ENCODE measurements at places on chromosomes 5 and 9.
A peak's percentile ranks its signal among the peaks of the same experiment; 100 is the strongest.

DNA sequence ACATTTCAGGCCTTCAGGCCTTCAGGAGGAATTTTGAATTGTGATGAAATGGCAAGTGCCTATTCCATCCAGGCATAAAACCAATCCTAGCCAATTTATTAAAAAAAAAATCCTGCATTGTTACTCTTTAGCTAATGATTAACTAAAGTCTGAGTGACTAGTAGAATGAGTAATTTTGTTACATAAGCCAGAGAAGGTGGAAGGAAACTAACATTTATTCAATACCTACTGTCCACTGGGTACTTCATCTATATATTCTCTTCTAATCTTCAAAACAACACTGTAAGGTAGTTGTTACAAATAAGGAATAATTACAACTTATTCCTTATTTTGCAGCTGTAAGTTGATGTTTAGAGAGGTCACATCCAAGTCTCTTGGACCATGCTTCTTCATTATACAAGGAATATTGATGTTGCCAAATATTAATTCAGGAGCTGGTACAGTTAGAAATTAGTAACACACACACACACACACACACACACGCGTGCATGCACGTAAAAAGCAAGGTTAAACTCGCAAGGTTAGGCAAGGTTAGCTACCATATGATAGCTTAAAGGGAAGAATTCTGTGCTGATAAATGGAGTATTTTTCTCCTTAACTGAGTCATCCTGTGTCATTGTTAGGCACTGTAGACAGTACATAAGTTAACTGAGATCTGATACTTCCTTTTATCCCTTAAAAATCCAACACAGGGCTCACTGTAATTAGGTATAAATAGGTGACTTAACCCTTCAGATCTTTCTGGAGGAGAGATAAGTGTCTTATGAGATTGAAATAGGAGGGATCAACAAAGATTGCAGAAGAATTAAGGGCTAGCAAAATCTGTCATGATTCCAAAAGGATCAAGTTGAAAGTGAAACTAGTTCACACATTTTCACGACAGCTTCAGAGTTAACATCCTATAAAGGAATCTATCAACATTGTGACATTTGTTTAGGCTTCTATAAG, 596.9 kb downstream of the PDE4D start:
- no peak for DNase-seq

DNA sequence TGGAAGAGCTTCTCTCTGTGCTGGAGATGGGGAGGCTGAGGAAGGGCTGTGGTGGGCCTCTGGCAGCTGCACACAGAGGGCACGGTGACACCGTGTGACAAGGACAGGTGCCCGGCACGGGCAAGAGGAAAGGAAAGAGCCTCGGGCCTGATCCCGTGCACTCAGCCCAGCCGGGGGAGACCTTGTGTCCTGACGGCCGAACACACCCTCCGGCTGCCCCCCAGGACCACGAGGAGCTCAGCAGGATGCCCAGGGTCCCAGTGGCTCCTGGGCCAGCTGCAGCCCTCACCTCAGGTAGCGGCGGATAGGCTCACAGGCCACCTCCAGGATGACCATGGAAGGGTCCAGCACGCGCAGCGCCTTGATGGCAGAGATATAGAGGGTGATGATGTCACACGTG, 5.5 kb downstream of the ANAPC2 start:
- DNase-seq: no peak

DNA sequence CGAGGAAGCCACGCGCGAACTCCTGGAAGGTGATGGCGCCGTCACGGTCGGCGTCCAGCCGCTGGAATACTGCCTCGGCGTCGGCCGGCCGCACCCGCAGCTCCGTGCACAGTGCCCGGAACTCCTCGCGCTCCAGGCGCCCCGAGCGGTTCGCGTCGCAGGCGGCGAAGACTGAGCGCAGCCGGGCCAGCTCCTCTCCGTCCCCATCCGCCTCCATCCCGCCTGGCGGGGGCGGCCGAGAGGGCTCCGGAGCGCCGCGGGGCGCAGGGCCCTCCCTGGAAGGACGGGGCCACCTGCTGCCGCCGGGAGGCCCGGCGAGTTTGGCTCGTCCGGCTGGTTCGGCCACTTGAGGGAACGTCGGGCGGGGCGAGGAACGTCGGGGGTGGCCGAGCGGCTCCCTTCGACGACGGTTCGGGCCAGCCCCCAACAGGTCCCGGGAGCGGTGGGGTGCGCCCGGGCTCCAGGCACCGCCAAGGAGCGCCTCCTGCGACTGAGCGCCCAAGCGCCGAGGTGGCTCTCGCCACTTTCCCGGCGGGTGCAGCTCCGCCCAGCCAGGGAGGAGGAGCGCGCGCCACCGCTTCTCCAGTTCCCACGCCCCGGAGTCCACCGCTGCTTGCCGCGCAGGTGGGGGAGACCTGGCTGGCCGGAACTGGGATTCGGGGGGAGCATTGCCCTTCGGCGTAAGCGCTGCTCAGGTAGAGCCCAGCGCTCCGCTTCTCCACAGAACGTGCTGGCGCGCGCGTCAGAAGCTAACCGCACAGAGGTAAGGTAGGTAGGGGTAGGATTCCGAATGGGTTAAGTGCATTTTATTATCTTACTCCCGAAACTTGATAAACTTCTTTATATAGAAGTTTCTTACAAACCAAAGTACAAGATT, at the start of gene RASEF:
RASEF (minus strand) TSS at position 492 of the 877 bp plus-strand sequence; CDS start at position 217, 275 bp downstream.
- no peak for DNase-seq

DNA sequence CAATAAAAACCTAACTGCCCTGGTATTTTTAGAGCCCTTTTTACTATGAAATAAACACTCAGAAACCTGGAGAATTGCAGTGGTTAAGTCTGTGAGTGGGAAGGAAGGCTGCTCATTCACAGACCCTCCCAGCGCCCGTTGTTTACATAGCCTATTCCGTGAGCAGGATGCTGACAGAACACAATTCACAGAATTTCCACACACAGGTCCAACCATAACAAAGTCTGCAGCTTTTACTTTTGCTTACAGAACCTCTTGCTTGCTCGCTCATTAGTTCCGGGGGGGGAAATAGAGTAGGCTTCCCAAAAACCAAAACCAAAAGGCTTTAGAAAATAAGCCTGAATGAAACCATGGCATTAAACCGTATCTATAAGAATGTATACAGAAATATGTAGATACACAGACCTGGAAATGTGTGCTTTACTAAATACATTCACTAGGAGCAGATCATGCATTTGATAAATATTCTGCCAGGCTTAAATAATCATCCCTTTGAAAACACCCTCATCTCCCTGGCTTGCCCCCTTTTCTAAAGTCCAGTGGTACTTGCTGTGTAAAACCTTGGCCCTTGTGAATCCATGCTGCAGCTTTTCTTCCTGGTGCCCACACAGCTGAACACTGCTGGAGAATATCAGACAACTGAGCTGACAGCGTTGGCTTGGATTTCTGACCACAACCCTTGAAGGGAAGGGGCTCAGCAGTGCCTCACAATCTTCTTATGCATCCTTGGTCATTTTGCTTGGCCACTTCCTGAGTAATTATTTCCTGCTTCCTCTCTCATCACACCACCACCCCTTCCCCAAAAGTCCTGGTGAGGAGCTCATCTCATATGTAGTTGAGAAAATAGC, 128.0 kb downstream of the FANCC start:
- DNase-seq: no peak

GRCh38 chr9:130112538-130113151, 58.9 kb downstream of the GPR107 start:
- DNase-seq: no peak

DNA sequence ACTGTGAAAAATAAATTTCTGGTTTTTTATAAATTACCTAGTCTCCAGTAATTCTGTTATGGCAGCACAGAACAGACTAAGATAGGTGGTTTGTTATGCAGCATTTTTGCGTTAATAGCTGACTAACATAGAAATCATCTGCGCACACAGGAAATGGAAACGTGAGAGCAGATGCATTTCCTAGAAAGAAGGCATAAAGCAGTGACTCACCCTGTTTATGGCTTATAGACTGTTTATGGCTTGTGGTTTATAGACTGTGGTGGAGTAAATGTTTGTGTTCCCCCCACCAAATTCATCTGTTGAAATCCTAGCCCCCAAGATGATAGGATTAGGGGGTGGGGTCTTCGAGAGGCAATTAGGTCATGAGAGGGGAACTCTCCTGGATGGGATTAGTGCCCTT, 18.3 kb upstream of the OSMR start:
- DNase-seq: no peak

DNA sequence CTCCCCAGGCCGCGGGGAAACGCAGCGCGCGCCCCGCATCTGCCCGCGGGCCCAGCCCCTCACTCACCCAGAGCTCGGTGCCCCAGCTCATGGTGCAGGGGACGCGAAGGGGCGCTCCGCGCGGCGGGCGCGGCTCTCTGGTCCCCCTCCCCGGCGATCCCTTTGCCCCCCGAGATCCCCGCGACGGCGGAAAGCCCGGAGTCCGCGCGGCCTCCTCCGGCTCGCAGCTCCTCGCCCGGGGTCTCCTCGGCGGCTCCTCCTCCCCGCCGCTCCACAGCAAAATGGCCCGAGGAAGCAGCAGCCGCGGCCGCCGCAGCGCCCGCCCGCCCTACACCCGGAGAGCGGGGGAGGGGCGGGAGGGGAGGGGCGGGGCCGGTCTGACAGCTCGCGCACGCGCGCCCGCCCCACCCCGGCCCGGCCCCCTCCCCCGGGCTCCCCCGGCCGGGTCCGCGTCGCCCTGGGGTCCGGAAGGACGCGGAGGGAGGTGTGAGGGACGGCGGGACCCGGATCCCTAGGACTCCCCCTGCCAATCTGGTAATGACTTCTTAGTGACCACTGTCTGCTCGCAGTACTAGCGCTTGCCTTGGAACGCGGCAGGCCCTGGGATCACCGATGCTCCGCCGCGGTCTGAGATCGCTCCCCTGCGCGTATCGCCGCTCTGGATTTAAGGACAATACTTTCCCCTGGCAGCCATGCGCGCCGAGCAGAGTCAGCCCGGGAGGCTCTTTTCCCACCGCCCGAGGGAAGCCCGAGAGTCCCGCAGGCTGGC, at the start of gene FNBP1:
FNBP1 (minus strand) TSS at position 305 of the 769 bp plus-strand sequence; CDS start at position 91, 214 bp downstream.
- no peak for DNase-seq

DNA sequence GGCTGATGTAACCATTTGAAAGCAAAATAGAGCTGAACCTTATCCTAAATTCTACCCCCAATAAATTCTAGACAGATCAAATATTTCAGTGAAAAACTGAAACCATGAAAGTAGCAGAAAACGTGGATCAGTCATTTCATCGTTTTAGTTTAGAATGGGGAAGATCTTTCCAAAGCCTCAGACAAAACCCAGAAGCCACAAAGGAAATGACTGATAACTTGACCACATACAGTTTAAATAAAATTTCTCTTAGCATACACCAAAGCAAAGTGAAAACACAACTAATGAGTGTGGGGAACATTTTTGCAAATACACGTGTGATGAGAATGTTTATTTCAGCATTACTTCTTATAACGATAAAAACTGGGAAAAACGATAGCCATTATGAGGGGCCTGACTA, 284.8 kb downstream of the ADGRV1 start:
- DNase-seq: no peak

DNA sequence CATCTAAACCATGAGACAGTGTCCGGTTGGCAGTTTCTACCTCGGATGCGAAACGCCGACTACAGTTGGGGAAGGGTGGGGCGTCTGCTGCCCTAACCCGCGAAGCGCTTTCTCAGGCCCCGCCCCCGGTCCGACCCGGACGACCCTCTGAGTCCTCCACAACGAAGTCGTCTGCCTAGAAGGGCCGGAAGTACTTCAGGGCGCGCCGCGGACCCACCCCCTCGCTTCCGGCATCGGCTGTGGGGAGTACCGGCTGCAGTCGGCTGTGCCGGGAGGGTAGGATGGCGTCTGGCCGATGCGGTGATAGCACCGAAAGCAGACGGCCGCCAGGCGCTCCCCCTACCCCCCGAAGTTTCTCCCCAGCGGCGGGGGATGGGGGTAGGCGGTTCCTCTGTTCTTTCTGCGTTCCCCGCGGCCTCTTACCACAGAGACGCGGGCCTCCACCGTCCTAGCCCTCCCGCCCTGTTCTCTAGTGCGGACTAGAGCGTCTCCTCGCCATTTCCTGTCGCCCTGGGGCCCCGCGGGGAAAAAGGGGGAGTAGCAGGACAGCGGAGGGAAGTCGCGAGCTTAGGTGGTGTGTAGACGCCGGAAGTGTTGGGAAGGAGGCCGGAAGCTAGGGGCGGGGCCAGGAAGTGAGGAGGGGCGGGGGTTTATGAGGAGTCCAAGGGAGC, at the start of gene TRIM41:
TRIM41 (plus strand) TSS at position 224 of the 671 bp plus-strand sequence. CDS start 719 bp downstream, outside the sequence.
- peak; percentile 96 for DNase-seq

- DNase-seq: peak; percentile 51
Observed at GRCh38 chr5:142602720-142603245, 83.1 kb downstream of the FGF1 start.

DNA sequence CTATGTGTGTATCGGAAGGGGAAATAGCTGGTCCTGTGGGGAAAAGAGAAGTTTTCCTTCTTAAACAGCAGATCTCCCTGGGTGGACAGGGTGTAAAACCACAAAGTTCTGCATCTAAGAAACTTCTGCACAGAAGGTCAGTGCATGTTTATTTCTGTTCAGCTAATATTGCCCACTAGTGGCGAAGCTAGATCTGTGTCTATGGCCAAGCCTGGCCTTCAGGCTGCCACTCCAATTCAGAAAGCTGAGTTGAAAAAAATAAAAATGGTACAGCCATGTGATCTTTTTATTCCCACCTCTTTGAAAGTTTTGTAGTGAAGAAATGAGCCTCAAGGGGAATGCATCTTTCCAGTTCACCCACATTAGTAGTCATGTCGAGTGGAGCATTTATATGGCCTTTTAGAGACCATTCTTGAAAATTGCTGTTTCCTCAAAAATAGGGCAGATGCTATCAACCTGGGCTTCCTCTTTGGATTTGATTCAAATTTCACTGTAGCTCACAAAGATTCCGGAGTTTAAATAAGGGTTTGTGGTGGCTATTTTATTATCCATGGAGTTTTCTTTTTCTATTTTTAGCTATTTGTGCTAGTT, 488.0 kb downstream of the PRELID2 start:
- peak; percentile 23 for DNase-seq

GRCh38 chr5:77065256-77065655, 21.8 kb downstream of the ZBED3 start:
- DNase-seq: no peak

- no peak for DNase-seq
Observed at GRCh38 chr5:168941901-168942300, 359.0 kb downstream of the SLIT3 start.

GRCh38 chr5:42592401-42593140, 164.0 kb upstream of the CCDC152 start:
- no peak for DNase-seq

GRCh38 chr5:171845857-171846256, 60.2 kb downstream of the SMIM23 start:
- no peak for DNase-seq

DNA sequence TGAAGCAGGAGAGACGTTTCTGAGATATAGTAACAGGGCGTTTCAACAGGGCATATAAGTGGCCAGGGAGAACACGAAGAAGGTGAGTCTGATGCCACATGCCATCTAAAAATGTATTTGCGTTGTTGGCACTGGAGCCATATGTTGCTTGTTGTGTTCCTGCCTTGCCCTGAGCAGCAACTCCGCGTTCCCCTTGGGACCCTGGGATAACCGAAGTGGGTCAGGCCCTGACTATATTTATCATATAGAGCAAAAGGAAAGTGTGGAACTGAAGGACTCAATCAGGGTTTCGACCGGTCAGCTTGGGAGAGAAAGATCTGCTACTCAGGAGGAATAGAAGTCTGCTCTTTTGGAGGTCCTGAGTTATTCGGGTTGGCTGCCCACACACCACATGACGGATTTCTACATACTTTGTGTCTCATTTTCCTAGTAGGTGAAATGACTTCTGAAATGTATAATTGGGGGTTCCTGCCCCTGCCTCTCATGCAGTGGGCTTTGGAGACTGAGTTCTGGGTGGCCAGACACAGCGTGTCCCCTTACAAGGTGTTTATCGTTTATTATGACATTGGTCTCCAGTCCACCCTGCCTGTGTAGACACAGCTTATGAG, 3.0 kb downstream of the STC2 start:
- DNase-seq: no peak

GRCh38 chr5:73625944-73626811, at the start of gene ARHGEF28:
TSS of gene ARHGEF28 (plus strand) at chr5:73626196. CDS start at chr5:73684852, 58,656 bp downstream.
- DNase-seq: no peak

GRCh38 chr9:126915846-126916543, 1.4 kb downstream of the RALGPS1 start:
- DNase-seq: no peak
